ENCODE measurements at places on chromosomes 1 and 21. TPM values are rescaled to one million over a fixed set of nuclear protein-coding genes. Genes with fewer than 3 reads are reported as not detected.

DNA sequence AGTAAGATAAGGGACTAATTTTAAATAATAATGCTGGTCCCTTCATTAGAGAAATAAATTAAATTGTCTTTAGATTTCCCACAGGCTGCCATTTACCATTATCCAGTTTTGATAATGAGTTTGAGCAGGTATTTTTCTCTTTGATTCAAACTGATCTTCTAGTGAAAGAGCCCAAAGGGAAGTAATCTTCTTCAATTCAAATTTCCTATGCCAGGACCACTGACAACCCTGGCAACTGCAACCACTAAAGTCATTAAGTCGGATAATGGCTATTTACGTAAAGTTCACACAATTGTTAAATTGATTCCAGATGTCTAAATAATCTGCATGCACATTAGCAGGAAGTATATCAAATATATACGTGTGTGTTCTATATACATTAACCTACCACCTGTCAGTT lies 399.3 kb downstream of the PTPRC start:
- DNase-seq, result no peak

DNA sequence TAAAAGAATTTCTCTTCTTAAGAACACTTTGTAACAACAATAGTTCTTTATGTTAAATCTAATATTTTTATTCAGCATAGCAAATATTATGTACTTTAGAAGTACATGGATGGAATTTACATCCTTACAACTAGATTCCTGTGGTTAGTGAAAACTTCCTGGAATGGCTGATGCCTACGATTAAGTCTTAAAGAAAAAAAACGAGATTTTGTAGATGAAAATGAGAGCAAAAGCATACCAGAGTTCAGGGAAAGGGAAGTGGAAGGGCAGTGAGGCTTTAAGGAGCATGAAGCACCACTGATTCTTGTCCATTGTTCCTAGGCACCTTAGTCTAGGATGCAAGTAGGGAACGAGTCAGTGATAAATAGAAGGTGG lies 26.7 kb downstream of the CFH start:
- no peak for DNase-seq

DNA sequence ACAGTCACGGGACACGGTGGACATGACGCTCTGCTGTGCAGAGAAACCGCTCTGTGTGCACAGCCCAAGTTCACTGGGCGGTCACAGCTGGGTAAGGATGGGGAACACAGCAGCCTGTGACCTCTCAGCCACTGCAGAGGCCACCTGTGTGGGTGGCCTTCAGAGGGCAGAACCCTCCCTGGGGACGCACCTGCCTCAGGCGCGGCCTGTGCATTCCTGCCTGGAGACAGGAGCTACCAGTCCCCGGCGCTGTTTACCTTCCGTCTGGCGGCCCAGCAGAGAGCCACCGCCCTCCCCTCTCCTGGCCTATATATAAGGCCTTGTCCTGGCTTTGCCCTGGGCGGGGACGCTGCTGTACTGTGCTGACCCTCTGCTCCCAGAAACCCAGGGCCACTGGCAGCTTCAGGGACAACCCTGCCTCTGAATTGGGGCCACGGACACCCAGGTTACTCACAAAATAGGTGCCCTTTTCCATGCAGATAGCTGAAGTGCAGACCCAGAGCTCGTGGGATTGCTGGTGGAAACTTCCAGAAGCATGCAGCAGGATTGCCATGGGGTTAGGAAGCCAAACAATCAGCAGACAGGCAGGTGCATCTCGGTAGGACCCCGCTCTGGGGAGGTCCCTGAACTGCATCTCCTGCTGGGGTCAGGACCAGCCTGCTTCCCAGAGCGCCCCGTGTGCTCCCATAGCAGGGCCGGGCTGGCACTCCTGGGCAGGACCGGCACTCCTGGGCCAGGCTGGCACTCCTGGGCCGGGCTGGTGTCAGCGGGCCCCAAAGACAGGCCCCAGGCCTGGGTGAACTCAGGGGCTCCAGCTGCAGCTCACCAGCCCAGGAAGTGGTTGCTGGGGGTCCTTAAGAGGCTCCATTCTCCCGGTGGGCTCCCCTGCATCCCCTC lies 83.6 kb downstream of the SIK1 start:
- no peak for DNase-seq

- DNase-seq, result peak; percentile 92
These were observed 26.1 kb upstream of the ZNF697 start for GRCh38 chr1:119674111-119674526.

DNA sequence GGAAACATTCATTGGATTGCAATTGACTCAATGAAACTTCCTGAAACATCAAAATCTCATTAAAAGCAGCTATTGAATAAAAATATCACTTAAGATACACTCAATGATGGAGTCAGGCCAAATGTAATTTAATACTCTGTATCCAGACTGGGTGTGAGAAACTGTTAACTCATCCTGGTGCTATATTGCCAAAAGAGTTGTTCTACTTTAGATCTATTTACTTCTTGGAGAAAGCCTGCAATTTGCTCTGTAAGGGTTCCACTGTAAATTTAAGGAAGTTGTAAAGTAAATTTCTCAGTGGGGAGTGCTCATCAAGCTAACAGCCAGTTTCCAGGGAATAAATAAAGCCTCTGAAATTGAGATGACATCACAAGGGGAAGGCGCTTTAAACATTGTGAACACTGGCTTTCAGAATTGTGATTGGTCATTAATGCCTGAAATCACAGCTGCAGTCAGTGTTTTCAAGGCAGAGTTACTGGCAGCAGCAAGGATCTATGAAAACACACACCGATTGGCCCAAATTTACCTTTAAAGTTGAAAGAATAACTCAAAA lies 91.4 kb downstream of the OLFM3 start:
- no peak for DNase-seq

DNA sequence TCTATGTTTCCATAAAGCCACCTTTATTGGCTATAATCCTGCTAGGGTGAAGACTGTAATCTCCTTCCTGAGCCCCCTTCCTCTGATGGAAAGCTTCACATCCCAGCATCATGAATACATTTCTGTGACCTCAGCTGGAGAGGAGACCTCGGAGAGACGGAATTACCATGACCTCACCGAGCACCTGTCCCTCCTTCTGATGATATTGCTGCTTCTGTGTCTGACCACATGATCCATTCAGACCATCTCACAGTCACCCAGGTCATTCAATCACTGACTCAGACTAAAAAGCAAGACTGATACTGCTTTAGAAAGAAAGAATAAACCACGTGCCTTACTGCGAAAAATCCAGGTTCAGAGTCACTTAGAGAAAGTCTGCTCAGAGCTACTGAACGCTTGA lies 8.8 kb downstream of the KCND3 start:
- DNase-seq, result no peak

- DNase-seq, result no peak
These were observed 7.0 kb upstream of the KCNE1 start for GRCh38 chr21:34519016-34519415.

GRCh38 chr1:153945795-153946621 lies 510 bp downstream of the DENND4B start:
- peak; percentile 81 for DNase-seq

DNA sequence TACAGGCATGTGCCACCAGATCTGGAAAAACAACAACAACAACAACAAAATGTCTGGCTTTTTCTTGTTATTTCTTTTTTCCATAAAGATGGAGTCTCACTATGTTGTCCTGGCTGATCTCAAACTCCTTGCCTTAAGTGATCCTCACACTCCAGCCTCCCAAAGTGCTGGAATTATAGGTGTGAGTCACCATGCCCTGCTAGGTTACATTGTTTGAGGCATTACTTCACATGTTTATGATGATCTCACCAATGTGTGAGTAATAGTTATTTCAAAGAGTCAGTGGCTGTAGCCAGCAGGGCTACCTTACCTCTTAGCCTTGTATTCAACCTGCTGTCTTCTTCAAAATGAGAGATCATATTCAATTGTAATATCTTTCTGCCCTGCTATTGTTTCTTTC lies 445.7 kb downstream of the AMY1C start:
- DNase-seq, result no peak

GRCh38 chr1:205668951-205669340 lies 11.4 kb downstream of the SLC45A3 start:
- DNase-seq, result no peak

DNA sequence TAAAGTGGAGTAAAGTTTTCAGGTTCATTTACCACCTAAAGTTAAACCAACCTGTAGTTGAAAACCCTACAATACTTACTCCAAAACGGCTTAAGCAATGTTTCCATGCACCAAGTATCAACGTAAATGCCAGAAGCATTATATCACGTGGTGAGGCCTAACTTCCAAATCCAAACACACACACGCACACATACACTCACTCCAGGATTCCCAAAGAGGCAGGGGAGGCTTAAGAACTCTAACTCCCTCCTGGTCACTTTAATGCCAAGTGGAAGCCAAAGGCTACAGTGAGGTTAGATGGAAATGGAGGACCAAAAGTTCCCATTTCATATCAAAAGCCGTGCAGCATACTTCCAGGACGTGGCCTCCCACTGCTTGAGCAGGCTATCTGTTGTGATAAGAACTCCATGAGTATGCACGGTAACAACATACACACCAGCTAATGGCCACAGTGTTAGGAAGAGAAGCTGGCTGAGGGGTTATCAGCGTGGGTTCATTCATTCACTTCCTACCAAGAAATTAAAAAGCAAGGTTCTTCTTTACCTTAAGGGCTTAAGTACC lies 224.1 kb downstream of the SLC45A1 start:
- DNase-seq, result no peak

DNA sequence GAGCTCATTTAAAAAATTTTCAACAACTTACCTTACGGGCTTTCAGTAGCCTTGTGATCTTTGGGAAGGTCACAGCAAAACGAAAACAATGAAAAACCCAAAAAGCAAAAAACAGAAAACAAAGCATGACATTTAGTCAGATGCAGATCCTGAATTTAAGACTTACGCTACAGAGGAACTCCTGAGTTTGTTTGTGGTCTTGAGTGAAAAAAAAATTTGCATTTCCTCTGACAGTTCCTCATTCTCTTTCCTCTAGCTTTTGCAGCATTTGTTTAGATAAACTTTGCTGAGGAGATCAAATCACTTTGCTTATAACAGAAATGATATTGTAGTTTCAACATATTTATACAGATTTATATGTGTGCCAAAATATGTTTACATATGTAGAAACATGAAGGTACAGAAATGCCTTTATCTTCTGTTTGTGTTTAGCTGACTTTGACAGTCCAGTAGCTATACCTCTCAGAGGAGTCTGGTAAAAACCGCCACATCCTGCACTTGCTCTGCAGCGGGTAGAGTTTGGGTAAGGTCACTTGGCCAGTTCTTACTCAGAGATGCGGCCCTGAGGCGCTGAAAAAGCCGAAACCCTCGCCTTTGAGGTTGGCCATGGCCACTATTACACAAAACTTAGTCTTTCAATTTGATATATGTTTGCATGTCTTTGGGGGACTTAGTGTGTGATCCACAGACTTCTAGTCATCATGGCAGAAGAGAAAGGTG lies 142.5 kb downstream of the TNR start:
- DNase-seq, result no peak

DNA sequence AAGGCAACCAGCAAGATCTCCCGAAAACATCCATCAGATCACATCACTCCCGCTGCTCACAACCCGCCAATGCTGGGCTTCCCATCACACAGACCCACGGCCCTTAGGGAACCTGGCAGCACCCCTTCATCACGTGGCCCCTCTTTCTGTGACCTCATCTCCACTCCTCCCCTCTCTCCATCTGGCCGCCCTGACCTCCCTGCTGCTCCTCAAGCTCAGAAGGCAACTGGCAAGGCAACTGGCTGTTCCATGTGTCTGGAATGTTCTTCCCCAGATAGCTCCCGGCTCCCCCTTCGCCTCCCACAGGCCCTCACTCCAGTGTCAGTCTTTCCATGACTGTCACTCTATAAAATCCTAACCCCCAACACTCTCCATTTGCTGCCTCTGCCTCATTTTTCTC lies 113.0 kb upstream of the ERG start:
- no peak for DNase-seq

SLC2A5 gene
- 0.11 TPM for total RNA-seq

C1orf141 gene
- total RNA-seq, result not detected

C4BPA gene
- total RNA-seq, result not detected

ADAM30 gene
- total RNA-seq, result not detected

All from SK-MEL-5 (cell line).